ENCODE measurements at places on chromosomes 7 and 10.

DNA sequence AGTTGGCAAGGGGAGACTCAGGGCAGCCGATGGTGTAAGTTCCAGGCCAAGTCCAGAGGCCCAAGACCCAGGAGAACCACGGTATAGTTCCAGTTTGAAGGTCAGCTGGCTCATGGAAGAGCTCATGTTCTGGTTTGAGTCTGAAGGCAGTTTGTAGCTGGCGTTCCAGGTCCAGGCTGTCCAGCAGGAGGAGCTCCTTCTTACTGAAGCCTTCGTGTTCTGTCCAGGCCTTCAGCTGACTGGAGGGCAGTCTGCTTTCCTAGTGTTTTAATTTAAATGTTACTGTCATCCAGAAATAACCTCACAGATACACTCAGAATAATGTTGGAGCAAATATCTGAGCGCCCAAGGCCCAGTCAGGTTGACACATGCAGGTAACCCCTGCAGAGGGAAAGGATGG is 4.2 kb downstream of the SUN1 start:
- DNase-seq, result no peak

DNA sequence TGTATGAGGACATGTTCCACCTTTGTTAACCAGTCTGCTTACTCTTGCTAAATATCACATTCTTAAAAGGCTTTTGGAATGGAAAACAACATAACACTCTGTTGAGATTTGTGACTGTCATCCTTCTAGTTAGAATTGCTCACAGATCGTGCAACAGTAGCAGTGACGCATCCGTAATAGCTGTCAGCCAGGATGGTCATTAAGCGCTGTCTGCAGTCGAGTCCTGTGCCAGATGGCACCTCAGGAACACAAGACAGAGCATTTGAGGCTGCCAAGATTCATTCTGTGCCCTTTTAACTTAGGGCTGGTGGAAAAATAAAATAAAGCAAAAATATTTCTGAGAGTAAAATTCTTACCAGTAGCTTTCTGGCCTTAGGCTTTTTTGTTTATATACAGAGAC is 348.6 kb downstream of the ANKRD7 start:
- DNase-seq, result no peak

GRCh38 chr10:28833313-28833712 is 156.0 kb downstream of the BAMBI start:
- no peak for DNase-seq

DNA sequence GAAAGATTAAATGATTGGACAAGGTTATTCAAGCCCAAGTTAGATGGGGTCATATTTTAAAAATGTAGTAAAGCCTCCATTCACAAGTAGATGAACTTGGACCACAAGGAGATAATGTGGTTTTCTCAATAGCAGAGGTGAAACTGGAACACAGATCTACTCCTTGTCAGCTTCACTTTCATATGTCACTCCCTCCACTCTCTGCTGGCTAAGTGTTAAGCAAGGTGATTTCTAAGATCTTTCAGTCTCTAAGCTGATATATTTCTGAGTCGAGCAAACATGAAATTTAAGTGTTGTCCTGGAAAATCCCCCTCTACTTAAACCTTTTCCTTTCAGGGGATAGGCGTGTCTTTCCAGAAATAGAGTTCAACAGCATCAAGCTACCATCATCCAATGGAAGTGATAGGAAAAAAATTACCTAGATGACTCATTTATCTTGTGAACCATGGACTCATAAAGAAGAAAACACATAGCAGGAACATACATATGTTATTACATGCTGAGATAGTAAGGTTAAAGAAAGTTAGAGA is 275.0 kb downstream of the PTEN start:
- no peak for DNase-seq

DNA sequence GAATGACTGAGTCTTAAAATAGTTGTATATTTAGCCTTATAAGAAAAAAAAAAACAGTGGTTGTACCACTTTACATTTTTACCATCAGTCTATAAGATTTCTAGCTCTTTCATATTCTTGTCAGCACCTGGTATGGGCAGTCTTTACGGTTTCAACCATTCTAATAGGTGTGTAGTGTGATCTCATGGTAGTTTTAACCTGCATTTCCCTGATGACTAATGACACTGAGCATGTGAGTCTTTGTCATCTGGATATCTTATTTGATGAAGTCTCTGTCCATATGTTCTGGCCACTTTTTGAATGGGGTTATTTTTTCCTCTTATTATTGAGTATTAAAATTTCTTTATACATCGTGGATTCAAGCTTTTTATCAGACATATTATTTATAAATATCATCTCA is 365.3 kb upstream of the IGFBP3 start:
- no peak for DNase-seq

GRCh38 chr10:5514226-5514850 is 10.4 kb upstream of the CALML3 start:
- no peak for DNase-seq

DNA sequence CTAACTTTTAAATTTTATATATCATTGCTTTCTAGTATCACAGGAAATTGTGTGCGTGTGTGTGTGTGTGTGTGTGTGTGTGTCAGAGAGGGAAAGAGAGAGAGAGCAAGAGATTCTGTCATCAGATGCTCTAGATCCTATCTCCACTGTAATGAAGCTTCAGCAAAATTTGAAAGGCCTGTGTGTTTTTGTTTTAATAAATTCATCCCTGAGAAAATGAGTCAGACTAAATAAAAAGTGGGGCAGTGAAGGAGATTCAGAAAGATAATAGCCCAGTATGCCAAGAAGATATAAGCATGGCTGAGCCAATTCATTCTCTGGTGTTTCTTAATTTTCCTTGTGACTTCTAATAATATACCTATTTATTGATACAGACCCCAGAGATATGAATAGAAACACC is 184.2 kb upstream of the TMEM196 start:
- DNase-seq, result no peak

- DNase-seq, result no peak
Measured at GRCh38 chr10:129850790-129851189, 113.3 kb downstream of the EBF3 start.

GRCh38 chr7:101233907-101234547 is 3.6 kb downstream of the CLDN15 start:
- no peak for DNase-seq

- no peak for DNase-seq
Measured at GRCh38 chr10:105398202-105398601, 757.1 kb downstream of the SORCS3 start.

- DNase-seq, result no peak
Measured at GRCh38 chr7:33400214-33400538, 270.8 kb downstream of the BBS9 start.

DNA sequence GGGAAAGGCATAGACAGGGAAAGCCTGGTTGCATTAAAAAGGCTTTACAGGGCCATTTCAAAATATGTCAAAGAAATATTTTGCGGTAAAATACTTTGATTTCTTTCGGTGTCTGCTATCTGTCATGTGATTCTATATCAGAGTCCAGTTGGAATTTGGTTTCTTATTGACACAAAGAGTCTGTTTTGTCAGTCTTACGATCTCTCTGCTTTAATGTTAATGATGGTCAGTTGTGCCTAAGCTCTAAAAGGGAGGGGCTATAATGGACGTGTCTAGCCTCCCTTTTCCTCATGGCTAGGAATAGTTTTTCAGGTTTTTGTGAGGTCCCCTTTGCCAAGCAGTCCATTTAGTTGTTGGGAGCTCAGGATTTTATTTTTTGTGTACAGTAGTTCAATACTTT is 31.5 kb downstream of the ORC5 start:
- DNase-seq, result no peak

DNA sequence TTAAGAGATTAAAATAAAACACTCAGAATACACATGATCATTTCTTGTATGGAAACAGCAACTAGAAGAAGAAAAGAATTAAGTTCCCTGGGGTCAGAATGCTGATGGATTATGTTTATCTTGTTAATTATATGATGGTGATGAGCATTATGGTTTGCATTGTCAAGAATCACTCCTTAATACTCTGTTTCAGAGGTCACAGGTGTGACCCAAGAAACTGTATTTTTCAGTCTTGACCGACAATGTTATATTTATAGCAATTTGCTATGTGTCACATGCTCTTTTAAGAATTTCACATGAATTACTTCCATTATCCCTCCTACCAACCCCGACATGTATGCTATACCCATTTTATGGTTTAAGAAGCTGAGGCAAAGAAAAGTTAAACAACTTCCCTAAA is 2.7 kb upstream of the CHRM2 start:
- DNase-seq, result no peak

- DNase-seq, result no peak
Measured at GRCh38 chr7:157650801-157651200, 314.0 kb downstream of the DNAJB6 start.

- DNase-seq, result no peak
Measured at GRCh38 chr10:93182049-93182327, 108.3 kb downstream of the CYP26A1 start.

- DNase-seq, result no peak
Measured at GRCh38 chr10:59388671-59388976, 26.3 kb upstream of the FAM13C start.

- no peak for DNase-seq
Measured at GRCh38 chr7:134186801-134187200, 59.7 kb downstream of the LRGUK start.

- no peak for DNase-seq
Measured at GRCh38 chr10:54800741-54801421, at the start of gene PCDH15. TSS of gene PCDH15 (minus strand) at chr10:54801231. CDS start at chr10:54664262, 136,969 bp downstream.

GRCh38 chr10:27242473-27242950 is 1.9 kb upstream of the ACBD5 start:
- DNase-seq, result no peak

DNA sequence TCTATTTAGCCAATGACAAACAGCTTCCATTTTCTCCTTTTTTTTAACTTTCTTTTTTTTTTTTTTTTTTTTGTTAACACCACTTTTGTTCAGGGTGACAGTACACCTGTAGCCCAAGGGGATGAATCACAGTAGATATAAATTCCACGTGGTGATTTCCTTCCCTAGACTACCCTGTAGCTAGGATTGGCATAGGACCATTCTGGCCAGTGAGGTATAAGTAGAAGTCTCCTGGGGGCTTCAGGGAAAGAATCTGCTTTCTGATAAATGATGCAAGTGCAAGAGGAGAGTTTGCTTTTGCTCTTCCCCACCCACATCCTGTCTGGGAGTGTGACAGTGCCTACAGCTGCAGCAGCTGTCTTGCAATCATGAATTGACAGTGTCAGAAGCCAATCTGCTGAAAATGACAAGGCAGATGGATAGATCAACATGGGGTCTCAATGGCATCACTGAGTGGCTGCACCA is 63.2 kb upstream of the TOMM7 start:
- DNase-seq, result no peak

- no peak for DNase-seq
Measured at GRCh38 chr7:2355705-2356008, 1.0 kb downstream of the EIF3B start.

- DNase-seq, result no peak
Measured at GRCh38 chr7:66682350-66683093, 53.8 kb downstream of the KCTD7 start.

DNA sequence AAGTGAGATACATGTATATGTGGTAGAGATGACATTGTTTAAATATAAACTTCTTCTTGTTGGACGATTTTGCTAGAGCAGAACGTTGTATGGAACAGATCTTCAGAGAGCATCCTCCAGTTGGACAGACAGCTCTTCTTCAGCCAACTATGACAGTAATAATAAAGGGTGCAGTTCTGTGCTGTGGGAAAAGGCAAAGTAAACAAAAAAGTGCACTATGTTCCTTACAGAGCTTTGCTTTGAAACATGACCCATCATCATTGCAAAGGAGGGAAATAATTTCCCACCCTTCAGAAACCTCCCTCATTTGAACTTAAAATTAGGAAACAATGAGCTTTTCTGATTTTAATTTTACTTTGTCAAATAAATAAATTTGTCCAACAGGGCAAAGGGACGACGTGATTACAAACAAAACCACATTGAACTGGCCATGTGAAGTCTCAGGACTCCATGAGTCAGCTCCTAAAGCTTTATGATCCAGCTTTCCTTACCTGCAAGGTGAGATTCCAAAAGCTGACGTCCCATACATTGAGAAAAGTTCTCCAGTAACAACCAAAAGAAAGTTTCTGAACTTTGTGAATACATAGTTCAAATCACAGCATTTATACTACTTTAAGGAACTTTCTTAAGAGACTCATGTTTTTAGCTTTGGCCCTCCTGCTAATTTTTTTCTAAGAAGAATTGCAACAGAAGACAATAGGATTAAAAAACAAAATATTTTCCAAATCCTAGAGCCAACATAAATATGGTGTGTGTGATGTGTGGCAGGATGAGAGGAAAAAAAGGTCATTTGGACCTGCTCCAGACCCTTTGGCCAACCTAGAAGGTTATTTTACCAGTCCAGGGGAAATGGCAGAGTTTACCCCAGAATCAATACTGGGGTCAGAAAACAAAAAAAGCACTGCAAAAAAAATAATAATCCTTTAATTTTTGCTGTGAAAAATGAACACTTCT is 565.4 kb upstream of the NRP1 start:
- DNase-seq, result no peak

- DNase-seq, result no peak
Measured at GRCh38 chr7:141430455-141431139, 120.6 kb upstream of the AGK start.

DNA sequence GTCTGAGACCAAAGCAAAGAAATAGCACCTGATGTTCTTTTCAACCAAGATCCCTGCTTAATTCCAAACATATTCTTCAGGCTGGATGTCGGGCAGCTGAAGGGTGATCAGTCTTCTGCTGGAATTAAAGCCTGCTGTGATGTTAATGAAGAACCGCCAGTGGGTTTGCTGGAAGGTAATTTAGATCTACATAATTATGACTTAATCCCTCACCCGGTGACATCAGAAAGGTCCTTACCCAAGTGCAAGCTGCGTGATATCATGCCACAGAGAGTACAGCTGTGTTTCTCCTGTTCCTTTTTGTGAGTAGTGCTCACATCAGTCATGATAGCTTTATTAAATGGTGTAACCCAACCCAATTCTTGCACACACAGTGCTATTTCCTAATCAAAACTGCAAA is 29.1 kb upstream of the LRGUK start:
- DNase-seq, result no peak

DNA sequence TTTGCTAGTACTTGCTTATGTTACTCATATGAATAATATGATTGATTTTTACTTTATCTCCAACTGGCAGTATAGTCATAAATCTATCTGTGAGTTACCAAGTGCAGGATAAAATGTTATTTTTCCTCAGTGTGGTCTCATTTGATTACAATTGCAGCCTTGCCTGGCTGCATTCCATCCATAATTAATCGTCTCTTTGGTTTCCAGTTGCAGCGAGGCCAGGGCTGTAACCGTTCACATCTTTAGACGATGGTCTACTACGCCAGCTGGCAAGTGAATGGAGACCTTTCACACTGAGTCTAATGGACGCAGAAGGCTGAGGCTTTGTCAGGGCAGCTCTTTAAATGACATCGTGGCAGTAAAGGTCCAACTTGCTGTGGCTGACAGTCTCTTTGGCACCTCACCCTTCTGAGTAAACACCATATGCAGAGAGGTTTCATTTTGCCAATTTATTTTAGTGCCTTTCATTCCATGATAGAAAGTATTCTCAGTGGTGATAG is 84.0 kb downstream of the ARL4A start:
- no peak for DNase-seq

GRCh38 chr10:130438861-130439260 is 302.7 kb downstream of the GLRX3 start:
- no peak for DNase-seq

All from activated T-cell treated with anti-CD3 and anti-CD28 coated beads, Interleukin-2, amount 50 U/mL, for 24 hours (primary cell).